Myometrial cell (primary cell): ENCODE measurements at places on chromosomes 7 and 10. TPM values are rescaled to one million over a fixed set of nuclear protein-coding genes. Genes with fewer than 3 reads are reported as not detected.

Gene AGR3
- not detected in 2 replicates for total RNA-seq

Gene SPDYE2B
- total RNA-seq: not detected in 2 replicates

Gene APBB1IP
- not detected in 2 replicates for total RNA-seq

Gene HTR5A
- not detected in 2 replicates for total RNA-seq

Gene SGMS1
- 38.6 and 53.7 TPM in 2 replicates for total RNA-seq

Gene MOSPD3
- total RNA-seq: 14.4 and 15.3 TPM in 2 replicates

Gene SLC18A2
- total RNA-seq: not detected in 2 replicates
